NCI-H1092 treated with DMSO at 0.1 percent for 48 hours (cell line): ENCODE measurements at places on chromosomes 7 and 10.

GRCh38 chr7:94679358-94679757, 23.4 kb upstream of the SGCE start:
- DNase-seq, result no peak

DNA sequence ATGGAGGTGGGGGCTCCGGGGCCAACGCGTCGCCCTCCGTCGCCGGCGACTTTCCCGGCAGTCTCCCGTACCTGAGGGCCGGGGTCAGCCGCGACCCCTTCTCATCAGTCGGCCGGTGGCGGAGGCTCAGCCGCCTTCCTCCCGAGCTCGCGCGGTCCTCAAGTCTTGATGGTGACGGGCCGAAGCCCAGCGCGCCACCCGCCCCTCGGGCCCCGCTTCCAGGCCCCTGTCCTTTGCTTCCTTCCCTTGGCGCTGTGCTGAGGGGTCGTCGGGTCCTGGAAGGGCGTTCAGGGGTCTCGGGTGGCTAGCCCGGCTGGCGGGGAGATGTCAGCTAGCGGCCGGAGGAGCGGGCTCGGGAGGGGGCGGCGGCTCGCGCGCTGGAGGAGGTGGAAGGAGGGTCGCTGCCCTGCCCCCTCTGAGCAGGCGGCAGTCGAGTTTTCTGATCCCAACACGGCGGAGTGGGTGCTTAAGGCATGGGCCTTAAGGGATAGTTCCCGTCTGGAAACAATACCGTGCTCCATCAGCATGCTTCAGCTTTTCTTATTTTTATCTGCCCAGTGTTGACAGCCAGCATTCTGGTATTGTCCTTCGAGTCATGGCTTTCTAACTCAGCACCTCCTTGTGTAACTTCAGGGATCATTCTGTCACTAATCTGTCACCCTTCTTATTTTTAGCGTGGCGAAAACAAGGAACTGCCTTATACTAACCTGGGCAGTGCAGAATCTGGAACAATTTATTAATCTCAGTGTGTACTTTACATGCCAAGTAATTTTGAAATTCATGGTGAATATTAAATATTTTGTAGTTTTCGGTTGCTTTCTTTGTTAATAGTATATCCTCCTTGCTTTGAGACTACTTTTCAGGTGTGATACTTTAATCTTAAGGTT, 748 bp downstream of the PHTF2 start:
- DNase-seq, result peak; percentile 67

- DNase-seq, result no peak
Measured at GRCh38 chr7:158676906-158677305, 27.7 kb downstream of the NCAPG2 start.

DNA sequence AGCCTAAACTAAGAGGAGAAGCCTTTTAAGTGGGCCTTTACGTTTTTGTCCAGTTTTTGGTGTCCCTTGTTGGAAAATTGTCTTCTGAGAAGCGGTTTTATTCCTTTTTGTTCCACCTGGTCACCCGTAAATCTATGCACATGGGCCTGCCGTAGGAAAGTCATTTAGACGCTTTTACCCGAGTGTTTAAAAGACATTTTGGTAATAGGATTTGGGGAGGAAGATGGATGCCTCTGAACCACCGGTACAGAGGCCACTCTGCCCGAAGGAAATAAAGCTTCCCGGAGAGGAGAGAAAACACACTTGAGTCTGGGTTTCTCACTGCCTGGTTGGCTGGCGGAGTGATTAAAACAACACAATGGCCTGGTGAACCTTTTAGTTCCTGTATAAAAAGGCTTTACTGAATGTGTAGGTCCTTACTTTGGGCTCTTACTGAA, 760 bp downstream of the THNSL1 start:
- DNase-seq, result peak; percentile 48

DNA sequence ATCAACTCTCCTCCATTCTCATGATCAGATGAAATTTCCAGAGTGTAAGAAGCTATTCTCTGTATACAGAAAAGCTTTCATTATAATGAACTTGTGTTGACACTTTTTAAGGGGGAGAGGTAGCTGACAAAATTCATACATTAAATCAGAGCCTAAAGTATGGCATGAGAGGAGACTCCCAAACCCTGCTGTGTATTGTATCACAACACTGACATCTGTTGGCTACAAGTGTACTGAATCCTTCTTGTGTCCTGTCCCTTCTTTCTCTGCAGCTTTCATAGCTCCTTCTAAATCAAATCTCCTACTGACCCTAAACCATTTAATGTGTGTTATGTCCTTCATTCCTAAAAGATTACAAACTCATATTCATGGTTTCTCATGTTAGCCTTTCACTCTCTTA, 70.9 kb downstream of the GCC1 start:
- peak; percentile 67 for DNase-seq

DNA sequence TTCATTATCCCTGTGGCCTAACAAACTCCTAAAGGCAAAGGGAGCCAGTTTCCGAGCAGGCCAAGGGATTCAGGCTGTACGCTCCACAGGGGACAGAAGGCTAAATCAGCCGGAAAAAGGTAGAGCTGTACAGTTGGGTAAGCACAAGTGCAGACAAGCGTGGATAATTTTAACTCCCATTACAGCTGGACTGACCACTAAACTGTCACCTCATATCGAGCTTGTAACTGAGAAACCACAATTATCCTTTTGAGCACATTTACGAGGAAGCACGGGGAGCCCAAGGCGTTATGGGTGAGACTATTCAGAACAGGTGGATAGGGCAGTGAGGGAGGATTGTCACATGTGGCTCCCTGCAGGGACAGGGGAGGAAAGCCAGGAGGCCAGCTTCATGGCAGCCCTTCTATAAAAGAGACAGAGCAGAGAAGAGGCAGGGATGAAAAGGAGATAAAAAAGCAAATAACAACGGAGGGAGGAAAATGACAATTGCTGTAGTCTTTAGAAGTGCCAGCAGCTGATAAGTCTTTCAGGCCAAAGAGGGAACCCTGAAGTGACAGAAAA, 288.0 kb downstream of the FGFR2 start:
- peak; percentile 43 for DNase-seq

GRCh38 chr7:70693686-70694433, 438.1 kb upstream of the GALNT17 start:
- DNase-seq, result peak; percentile 77

DNA sequence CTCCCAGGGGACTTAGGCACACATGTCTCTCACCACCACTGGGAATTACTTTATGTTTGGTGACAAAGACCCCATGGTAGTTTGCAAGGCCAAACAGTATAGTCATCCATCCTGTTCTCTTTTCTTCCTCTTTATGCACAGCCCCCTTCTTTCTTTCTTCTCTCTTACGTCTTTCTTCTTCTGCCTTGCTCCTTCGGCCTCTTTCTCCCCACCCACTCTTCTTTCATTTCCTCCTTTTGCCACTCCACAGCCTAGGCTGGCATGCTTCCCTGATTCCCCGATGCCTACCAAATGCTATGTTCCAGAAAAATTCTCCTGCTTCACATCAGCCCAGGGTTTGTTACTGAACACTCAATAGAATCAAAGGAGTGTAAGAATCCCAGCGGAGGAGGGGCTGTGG, 62.4 kb upstream of the MKLN1 start:
- no peak for DNase-seq

GRCh38 chr10:132417957-132418441, 21.0 kb downstream of the PWWP2B start:
- no peak for DNase-seq
